ENCODE measurements at places on chromosomes 6 and 20. TPM values are rescaled to one million over a fixed set of nuclear protein-coding genes. Genes with fewer than 3 reads are reported as not detected.
A peak's percentile ranks its signal among the peaks of the same experiment; 100 is the strongest.

DNA sequence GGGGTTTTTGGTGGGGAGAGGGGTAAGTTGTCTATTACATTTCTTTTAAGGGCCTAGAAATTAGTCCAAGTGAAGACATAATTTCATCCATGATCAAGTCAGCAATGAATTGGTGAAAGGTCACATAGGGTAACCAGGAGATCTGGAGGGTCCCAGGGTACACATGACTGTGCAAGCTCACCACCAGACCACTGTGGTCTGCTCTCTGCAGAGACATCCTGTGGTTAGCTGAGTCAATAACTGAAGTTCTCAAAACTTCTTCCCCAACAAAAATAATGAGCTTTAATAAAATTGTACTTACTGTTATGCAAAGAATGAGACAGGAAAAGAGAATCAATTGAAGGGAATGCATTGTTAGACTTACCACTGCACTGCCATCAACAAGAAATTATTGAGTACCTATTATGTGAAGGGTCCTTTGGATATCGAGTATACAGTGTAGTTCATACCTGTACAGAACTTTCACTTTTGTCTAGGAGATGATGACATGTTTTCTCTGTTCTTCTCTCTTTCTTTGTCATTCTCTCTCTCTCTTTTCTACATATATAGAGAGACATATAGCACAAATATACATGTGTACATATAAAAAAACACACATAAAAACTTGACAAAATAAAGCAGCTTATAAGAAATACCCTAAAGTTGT, 209.8 kb downstream of the GJA1 start:
- no peak for DNase-seq

- no peak for DNase-seq
These were observed 45.7 kb downstream of the TSPYL4 start for GRCh38 chr6:116208056-116208785.

- peak; percentile 93 for DNase-seq
These were observed 2.2 kb downstream of the IFNGR1 start for GRCh38 chr6:137216875-137217553.

GRCh38 chr6:139710556-139710955, 336.1 kb upstream of the CITED2 start:
- no peak for DNase-seq

DNA sequence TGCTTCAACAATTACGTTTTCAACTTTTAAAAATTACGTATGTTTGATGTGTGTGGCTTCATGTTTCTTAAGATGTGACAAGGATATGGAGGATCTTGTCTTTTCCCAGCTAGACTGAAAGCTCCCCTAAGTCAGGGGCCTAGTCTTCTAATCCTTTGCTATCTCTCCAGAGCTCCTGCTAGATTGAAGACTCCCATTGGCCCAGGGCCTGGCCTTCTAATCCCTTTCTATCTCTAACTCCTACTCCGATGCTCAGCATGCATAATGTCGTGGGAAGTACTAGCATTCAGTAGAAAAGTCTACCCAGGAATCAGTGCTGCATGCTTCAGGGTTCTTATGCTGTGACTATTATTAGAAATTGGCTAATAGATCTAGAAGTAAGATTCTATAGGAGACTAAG, 144.8 kb upstream of the SUPT3H start:
- no peak for DNase-seq

DNA sequence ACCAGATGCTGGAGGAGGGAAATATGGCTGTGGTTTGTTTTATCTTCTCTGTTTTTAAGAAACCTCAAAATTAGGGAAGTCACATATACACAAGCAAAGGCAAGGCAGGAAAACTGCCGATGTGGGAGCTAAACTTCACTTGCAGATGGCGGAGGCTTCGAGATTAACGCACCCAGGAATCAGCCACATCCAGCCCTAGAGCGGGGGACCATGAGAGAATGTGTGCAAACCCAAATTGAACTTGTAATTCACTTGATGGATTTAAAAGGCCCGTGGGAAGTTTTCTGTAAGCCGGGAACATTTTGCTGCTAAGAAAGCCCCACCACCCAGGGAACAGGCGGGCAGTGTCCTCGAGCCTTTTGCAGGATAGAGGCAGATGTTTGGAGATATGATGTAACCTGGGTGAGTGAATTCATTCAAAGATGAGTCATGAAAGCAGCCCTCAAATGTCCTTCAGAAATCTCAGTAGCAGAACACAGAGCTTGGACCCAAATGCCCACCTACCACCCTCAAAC, 39.9 kb downstream of the PREX1 start:
- DNase-seq, result peak; percentile 13

GRCh38 chr6:77231438-77232305, 231.6 kb downstream of the HTR1B start:
- no peak for DNase-seq

DNA sequence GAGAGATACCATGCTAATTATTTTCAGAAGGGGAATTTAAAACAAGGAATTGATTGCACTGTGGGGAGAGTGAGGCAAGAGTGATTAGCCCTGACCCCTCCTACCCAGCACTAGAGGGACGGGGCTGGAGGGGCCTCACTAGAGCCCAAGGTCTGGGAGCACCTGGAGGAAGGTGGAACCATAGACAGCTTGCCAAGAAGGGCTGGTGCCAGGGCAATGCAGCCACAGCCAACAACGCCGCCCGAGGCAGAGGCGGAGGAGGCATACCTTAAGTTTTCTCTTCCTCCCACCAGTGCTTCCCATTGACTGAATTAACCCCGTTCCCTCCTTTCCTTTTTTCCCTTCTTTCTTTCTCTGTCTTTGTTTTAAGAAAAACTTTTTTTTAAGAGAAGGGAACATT, 40.0 kb downstream of the IYD start:
- no peak for DNase-seq

The LKAAEAR1 gene
- not detected for total RNA-seq

The OSER1 gene
- 29.9 TPM for total RNA-seq

The PGC gene
- total RNA-seq, result not detected

The GHRH gene
- total RNA-seq, result not detected

The ENPP1 gene
- total RNA-seq, result 1.6 TPM

The BPIFA1 gene
- not detected for total RNA-seq

The FRS3 gene
- 2.2 TPM for total RNA-seq

The PTCRA gene
- not detected for total RNA-seq
